CD4-positive, alpha-beta T cell treated with Interleukin-12 subunit alpha and Interleukin-12 subunit beta, for 1 hour (primary cell): ENCODE measurements at places on chromosomes 6 and 20.

- no peak for DNase-seq
Measured at GRCh38 chr6:16974704-16975359, 127.0 kb upstream of the STMND1 start.

DNA sequence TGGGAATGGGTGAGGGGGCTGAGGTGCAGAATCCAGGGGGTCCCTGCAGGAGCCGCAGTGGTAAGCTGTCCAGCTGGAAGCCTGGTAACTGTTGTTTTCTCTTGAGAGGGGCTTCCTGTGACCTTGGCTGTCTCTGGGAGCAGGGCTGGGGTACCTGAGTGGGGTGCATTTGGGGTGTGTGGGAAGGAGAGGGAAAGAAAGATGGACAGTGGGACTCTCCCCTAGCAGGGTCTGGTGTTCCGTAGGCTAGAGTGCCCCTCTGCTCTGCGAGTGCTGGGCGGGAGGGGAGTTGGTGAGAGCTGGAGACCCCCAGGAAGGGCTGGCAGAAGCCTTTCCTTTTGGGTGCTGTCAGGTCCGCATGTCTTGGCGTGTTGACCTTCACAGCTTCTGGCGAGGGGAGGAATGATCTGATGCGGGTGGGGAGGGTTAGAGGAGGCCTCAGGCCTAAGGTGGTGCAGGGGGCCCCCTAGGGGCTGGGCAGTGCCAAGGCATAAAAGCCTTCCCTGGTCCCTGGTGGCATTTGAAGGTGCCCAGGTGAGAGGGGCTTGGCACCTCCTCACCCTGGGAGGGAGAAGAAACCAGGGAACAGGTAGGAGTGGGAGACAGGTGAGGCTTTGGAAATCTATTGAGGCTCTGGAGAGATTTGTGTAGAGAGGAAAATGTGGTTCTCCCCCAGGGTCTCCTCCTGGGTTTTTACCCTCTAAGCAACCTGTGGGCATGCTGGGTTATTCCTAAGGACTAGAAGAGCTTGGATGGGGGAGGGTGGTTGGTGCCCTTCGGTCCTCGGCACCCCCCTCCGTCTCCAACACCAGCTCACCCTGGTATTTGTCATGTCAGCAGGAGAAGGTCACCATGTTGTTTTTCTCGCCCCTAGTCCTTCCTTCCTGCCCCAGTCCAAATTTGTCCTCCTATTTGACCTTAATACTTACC, 3.3 kb downstream of the VEGFA start:
- DNase-seq: peak; percentile 47

GRCh38 chr6:138266095-138266494, 47.8 kb upstream of the PBOV1 start:
- DNase-seq: no peak

DNA sequence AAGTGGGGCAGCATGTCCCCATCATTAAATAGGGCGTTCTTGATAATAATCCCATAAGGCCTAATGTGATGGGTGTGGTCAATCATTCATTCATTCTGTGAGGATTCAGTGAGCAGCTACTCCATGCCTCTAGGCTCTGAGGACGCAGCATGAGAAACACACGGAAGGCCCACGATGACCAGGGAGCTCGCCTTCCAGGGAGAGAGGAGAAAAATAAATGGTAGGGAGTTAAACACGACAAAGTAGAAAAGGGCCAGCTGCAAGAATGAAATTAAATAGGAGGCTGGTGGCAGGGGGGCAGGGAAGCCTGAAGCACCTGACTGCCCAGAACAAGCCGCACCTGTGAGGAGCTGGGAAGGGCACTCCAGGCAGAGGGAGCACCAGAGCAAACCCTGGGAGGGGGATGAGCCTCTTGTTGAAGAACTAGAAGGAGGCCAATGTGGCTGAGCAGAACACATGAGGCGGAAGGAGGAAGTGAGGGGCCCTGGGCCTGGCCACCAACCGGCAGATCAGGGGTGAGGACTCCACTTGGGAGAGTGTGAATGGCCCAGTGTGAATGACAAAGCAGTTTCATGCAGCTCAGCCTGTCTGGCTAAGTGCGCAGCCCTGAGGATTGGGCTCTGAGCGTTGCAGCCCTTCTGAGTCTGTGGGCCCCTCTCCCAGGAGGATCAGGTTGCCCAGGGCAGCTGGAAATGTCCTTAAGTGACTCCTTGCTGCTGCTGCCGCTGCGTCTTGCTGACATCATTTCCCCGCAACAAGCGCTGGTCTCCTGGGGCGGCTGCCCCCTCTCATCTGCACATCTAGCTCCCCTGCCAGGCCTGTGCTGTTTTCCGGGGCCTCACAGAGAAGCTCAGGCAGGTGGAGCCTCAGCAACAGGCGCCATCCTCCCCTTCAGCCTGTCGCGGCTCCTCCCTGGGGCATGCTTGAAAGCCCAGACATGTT, 99.9 kb downstream of the CDH26 start:
- peak; percentile 33 for DNase-seq

- no peak for DNase-seq
Measured at GRCh38 chr6:106249658-106250057, 75.9 kb downstream of the ATG5 start.

- DNase-seq: no peak
Measured at GRCh38 chr6:129243377-129243776, 360.4 kb downstream of the LAMA2 start.

DNA sequence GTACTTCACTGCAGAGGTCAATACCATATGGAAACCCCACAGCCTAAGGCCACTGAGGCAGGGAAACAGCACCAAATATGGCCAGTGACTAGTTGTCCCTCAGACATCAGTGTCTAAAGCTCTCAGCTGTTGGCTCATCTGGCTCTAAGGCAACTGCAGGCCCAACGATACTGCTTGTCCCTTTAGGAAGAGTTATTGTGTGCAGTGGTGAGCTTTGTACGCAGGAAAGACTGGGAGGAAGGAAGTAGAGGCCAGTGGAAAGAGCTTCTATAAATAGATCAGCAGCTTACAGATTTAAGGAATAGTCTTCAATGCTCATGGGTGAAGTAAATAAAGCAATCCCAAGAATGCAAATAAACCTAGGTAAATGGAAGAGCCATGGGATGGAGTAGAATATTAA, 29.3 kb downstream of the DNAAF9 start:
- DNase-seq: no peak

DNA sequence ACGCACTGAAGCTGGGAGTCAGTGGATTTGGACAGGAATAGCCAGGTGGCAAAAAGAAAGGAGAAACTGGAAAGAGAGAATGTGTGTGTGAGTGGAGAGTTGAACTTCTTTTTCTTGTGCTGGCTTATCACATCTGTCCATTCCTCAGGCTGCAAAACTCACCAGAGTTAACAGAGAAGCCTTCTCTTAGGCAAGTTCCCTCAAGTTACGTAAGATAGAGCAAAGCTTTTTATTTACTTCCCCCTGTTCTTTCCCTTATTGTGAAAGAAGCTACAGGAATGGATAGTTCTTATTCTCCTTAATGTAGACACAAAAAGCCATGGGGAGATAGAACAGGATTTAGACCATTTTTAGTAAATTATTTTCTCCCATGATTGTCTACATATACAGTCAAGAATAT, 188.6 kb downstream of the BMP2 start:
- no peak for DNase-seq

DNA sequence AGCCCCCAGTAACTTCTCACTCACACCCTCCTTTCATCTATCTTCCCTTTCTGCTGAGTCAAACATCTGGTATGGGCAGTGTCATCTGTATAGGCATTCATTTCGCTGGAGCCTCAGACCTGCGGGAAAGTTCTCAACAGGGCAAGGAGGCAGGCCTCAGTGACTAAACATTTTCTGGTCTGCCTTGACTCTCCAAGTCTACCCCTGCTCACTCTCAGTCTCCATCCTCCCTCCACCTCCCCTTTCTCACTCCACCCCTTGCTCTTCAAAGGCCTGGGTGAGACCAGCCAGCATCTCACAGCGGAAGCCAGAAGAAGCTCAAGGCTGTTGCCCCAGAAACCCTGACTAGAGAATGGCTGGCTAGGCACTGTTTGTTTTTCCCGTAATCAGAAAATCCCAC, 105.0 kb upstream of the BEND6 start:
- no peak for DNase-seq

GRCh38 chr6:36364669-36365479, 22.6 kb downstream of the ETV7 start:
- no peak for DNase-seq

GRCh38 chr6:19159561-19159960, 677.6 kb upstream of the ID4 start:
- DNase-seq: no peak

GRCh38 chr6:49557177-49557576, 6.7 kb downstream of the C6orf141 start:
- DNase-seq: no peak

DNA sequence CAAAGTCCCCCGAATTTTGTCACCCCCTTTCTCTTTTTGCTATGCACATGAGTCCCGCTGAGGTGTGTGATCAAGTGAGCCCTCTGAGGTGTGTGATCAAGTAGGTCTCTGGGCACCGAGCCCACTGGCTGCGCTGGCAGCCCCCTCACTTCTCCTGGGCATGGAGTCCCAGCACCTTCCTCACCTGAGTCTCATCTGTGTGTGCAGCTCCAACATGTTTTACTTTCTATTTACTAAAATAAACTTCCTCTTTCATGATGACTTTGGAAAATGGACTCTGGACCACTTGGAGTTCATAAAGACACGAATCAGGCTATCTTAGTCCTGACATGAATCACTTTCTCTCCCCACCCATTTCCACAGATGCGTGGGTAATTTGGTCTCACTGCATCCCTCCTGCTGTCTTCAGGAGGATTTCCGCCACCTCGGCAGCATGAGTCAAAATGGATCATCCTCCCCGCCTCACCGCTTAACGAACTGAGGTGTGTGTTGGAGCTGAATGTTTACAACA, 39.8 kb downstream of the PRDM1 start:
- DNase-seq: no peak

GRCh38 chr6:165317723-165318122, 8.3 kb upstream of the C6orf118 start:
- DNase-seq: no peak

DNA sequence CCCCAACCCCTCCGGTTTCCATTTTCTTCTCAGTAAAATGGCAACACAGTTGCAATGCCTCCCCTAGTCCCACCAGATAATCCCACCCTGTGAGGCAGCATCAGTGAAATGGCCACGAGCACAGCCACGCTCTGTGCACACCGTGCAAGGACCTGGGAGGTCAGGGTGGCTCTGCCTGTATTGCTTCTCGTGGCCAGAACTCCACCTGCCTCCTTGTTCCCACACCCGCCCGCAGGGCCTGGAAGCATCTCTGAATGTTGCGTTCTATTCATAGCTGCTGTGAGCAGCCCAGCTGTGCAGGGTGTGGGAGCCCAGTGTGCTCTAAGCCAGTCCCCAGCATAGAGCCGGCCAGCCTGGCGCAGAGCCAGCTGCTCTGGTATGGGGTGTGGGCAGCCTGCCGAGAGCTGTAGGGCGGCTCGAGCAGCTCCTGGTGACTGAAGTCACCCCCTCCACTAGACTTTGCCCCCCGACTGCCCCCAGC, 161.1 kb downstream of the DLL1 start:
- DNase-seq: no peak

- DNase-seq: no peak
Measured at GRCh38 chr6:56890066-56890465, 64.8 kb upstream of the BEND6 start.

GRCh38 chr6:136307351-136307750, 17.7 kb upstream of the BCLAF1 start:
- no peak for DNase-seq

DNA sequence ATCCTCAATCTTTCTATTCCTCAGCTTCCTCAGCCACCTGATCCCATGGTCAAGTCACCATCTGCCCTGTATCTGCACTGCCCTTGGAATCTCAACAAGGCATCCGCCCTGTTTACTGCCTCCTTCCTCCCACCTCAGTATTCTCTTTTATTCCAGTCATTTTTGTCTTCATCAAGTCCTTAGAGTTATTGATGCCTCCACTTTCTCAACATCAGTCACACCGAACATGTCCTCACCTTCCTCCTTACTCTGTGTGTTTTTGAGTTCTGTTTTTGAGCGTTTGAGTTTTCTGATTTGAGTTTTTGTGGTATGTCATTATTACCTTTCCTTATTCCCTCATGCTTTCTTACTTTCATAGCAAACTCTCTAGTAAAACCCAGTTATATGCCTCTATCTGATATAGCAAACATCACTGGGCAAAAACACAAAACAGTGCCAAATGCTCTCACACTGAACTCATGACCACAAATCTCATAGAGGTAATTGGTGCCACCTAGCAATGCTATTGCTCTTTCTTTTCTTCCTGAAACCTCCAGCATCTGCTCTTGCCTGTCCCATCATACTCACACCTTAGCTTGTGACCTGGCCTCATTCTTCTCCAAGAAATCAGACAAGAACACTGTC, 11.8 kb upstream of the GNRH2 start:
- DNase-seq: no peak

DNA sequence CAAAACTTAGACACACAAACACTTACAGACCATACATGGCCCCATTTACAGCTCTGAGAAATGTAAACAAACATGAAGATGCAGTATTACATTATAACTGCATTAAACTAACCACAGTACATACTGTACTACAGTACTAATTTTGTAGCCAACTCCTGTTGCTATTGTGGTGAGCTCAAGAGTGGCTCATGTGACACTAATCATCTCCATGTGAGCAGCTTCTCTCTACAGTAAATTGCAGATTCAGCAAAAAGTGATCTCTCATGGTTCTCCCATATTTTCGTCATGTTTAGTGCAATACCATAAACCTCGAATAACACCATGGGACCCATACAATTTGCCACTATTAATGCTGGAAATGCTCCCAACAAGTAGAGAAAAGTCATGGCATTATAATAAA, 860.4 kb downstream of the EPHA7 start:
- DNase-seq: no peak

DNA sequence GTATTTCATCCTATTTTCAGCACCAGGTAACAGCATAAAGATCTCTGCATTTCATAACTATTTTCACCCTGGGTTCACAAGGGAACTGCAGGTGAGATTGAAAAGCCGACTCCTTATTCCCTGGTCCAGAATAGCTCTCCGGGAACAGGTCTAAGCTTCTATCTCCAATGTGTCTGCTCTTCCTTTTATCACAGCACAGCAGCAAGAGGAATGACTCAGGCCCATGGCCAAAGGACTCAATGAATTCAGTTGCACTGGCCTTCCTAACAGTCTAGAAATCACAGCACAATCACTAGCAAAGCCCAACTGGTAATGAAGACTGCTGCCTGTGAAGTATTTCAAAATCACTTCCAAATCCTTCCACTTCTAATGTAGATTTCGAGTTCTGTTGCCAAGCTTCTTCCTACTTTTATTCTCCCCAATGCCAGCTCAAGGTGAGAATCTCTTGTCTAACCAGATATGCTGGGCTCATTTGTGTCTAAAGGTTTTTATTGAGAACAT, 30.7 kb downstream of the HMGN3 start:
- DNase-seq: no peak
